ENCODE measurements at places on chromosomes 5 and 9. TPM values are rescaled to one million over a fixed set of nuclear protein-coding genes. Genes with fewer than 3 reads are reported as not detected.

Gene AKNA
- total RNA-seq = 10.7 TPM

Gene SPATA31E1
- total RNA-seq = not detected

Gene MYMK
- not detected for total RNA-seq

Gene CSF1R
- 1.6 TPM for total RNA-seq

Gene FSD1L
- 6.8 TPM for total RNA-seq

Gene INSL6
- not detected for total RNA-seq

Gene GMCL2
- total RNA-seq = not detected

Gene IDNK
- 19.7 TPM for total RNA-seq

Gene CXCL14
- not detected for total RNA-seq

Gene NUTM2F
- not detected for total RNA-seq

Gene GPX3
- not detected for total RNA-seq

Gene GPR151
- total RNA-seq = not detected

Gene TBC1D2
- total RNA-seq = 62.7 TPM

Gene CDH9
- not detected for total RNA-seq

Gene SOHLH1
- total RNA-seq = not detected

Gene ANKRD33B
- total RNA-seq = 3.1 TPM

Gene TRPM3
- 0.22 TPM for total RNA-seq

Gene ADAMTS16
- not detected for total RNA-seq

Data from MCF 10A (cell line).